OCI-M1 (cell line): ENCODE measurements at places on chromosomes 7 and 10.

- no peak for DNase-seq
Observed at GRCh38 chr10:63605197-63605967, 84.2 kb downstream of the REEP3 start.

- no peak for DNase-seq
Observed at GRCh38 chr10:110980807-110981206, 61.4 kb downstream of the SHOC2 start.

GRCh38 chr10:13684252-13684791 lies 97.6 kb downstream of the PRPF18 start:
- no peak for DNase-seq

DNA sequence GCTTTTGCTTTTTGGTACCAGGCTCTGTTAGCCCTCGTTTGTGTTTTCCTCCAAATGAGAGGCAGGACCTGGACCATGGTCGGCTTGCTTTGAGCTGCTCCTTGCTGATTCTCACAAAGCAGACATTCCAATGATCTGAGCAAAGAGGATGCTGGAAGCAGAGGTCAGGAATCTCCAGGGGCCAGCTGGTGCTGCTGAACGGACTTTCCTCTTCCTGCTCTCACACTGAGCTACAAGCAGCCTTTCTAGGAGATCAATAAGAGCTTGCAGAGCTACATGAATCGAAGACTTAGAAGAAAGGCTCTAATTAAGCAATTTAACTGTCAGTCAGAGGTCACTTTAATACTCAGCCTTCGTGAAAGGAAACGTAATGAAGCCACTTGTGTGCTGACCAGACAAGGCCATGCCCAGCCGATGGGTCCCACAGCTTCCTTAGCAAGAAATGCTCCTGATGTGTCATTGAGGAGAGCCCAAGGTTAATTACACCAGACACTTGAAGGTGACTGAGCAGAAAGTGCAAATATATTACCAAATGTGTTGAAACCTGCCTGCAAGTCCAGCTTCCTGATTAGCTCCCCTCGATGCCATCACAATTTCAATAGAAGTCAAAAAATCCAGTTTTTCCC lies 151.3 kb upstream of the RSU1 start:
- DNase-seq = no peak

DNA sequence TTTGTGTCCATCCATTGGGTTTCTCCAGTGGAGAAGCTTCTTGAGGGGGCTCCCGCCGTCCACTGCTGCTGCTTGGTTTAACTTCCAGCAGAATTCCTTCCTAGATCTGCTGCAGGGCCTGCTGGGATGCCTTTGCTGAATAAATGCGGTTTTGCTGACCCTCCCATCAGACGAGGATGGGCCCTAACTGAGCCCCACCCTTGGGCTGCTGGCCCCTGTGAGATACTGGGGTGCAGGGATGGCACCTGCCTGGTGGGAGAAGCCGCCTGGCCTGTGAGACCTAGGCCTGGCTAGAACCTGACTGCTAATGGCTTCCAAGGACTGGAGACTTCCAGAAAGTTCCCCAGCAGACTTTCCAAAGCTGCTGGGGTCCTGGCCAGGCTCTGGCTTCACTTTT lies 43.8 kb downstream of the ZNF467 start:
- DNase-seq = no peak

GRCh38 chr7:90692396-90692795 lies 96.3 kb downstream of the CDK14 start:
- no peak for DNase-seq

GRCh38 chr7:80445351-80445750 lies 66.5 kb downstream of the GNAT3 start:
- no peak for DNase-seq

DNA sequence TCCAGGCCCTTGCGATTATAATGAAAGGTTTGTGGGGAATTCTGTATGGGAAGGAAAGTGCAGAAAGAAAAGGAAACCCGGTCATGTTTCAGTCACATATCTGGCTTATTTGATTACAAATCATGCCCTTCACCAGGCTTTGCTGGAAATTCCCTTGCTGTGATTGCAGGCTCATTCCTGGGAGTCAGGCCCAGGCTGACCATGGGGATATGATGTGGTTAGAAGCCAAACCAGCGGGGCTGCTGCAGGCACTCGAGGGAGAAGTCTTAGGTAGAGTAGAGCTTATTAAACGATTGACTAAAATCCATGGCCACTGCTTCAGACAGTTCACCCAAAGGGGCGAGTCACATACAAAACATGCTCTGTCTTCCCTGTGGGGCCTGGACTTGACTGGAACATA lies 16.2 kb downstream of the PKD1L1 start:
- DNase-seq = no peak
